ENCODE measurements at places on chromosomes 6 and 20.

DNA sequence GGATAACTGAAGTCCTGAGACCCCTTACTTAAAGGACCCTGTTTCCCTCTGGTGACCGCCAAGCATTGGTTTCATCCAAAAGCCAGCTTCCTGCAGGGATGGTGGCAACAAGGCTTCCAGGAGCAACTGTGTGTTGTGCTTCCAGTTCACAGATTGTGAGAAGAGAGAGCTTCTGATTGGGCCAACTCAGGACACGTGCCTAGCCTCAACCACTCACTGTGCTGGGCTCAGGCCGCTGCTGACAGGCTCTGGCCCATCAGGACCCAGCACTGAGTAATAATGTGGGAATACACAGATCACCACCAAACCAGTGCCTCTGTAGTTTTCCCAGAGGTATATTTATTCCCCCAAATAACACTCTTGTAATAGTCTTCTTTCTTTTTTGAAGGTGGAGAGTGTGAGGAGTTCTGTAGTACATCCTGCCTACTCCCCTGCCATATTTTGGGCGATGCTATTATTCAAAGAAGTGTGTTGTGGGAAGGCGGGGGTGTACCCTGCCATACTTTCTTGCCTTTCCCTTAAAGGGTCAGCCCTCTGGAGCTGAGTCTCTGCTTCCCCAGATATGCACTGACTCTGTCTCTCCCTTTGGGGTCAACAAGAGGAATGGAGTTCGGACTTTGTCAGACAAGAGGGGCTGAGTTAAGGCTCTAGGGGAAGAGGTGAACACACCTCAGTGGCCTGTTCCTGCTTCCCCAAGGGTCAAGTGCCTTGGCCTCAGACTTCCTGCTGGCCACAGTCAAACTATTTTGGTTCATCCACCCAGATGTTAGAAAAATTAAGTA, 23.2 kb downstream of the PPP1R16B start:
- DNase-seq, result no peak

GRCh38 chr6:136890986-136891385, 31.1 kb upstream of the SLC35D3 start:
- DNase-seq, result no peak

DNA sequence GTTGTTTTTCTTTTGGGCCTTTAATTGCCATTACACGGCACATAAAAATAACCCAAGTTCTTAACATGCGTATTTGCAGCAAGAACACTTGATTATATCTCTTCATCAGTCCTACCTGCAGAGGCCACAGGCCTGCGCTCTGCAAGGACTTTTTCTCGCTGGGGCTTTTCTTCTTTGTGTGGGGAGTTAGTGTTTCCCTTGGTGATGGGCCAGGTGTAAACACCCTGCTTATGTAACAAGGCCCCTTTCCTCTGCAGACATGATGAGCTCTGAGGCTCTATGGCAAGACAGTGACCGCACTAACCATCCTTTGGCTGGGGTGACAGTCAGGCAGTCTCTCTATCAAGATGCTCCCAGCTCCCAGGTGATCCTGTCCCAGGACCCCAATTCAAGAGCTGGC, 97.8 kb upstream of the PCSK2 start:
- DNase-seq, result no peak

DNA sequence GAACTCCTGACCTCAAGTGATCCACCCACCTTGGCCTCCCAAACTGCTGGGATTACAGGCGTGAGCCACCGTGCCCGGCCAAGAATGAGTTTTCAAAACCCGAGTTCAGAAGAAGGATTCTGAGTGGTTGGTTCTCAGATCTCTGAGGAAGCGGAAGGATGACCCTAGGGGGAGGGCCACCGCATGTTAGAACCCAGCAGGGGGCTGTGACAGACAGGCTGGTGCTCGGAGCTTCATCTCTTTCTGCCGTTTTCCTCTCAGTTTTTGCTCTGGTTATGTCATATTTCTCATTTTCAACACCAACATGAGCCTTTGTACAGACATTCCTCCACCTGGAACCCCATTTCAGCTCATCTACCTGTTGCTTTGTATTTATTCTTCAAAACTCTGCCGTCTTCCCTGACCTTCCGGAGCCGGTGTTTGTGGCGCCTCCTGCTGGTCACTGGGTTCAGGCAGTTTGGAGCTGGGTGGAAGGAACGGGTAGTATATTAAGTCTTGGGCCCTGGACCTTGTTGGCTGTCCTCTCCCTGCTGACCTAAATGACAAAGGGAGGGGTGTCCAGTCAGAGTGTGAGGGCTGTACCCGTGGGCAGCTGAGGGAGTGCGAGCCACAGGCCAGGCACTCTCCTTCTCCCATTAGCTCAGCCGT, at the start of gene DEFB123:
Gene DEFB123, plus strand, starts transcription at position 621 of the 648 bp plus-strand sequence. CDS start 67 bp downstream, outside the sequence.
- peak; percentile 41 for DNase-seq

GRCh38 chr20:15882553-15882952, 690.7 kb downstream of the KIF16B start:
- no peak for DNase-seq

DNA sequence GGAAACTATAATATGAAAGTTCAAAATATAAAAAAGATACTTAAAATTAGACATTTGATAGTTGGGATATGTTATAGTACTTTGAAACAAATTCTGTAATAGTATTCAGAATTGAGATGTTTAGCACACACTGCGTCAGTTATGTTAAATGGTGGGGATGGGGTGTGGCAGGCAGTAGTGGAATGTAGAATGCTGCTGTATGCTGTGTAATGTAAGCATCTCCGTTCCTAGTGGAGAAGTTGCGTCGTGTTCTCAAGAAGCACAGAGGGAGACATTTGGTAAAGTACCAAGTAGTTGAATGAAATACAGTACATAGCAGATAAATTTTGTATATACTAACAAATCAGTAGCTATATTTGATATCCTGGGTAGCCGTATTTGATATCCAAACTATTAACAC, 192.4 kb downstream of the ZFAND3 start:
- no peak for DNase-seq

DNA sequence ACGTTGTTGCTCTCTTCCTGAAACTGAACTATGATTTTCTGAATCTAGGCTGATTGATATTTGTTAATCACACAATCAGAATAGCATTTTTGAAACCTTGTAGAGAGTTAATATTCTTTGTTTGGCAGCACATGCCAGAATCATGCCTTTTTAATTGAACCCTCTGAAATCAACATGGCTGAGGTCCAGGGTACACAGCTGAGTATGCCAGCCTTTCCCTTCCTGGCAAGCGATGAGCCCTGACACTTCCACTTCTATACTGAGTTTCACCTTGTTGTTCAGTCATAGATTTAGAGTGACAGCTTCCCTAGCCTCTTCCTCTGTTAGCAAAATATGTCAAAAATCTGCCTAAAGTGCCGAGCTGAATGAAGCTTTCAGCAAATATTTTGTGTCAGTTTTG, 6.8 kb downstream of the HDDC2 start:
- DNase-seq, result no peak

DNA sequence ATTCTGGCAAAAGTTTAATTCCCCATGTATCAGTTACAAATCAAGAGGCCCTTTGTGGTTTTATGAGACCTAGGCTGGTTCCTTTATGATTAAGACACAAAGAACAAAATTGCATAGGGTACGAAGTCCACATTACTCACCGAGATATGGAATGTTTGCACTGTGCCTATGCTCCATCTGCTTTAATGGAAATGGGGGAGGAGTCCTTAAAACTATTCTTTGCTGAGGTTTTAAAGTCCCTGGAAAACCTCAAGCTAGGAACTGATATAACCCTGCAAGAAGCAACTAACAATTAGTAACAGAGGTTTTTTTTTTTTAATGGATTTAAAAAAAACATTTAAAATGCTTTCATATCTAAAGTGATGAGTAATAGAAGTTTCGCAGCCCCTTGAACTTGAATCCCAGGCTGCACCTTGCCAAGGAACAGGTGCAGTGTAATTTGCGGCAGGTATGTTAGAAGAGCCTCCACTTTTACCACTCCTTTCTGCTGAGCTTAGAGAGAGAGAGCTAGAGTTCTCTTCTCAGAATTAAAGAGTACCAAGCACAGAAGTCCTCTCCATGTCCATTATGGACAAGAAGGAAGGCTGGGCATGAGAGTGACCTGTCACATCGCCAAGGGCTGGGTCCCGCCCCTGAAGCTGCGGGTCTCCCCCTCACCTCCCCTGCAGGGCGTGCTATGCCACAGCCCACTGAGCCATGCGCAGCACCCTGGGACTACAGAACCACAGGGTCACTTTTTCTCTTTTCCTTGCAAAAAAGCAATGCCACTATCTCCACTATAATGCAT, 2.3 kb downstream of the SERPINB1 start:
- no peak for DNase-seq

- no peak for DNase-seq
Observed at GRCh38 chr20:37503256-37503927, 17.7 kb upstream of the NNAT start.

GRCh38 chr6:154986787-154987235, 8.3 kb upstream of the TIAM2 start:
- no peak for DNase-seq

DNA sequence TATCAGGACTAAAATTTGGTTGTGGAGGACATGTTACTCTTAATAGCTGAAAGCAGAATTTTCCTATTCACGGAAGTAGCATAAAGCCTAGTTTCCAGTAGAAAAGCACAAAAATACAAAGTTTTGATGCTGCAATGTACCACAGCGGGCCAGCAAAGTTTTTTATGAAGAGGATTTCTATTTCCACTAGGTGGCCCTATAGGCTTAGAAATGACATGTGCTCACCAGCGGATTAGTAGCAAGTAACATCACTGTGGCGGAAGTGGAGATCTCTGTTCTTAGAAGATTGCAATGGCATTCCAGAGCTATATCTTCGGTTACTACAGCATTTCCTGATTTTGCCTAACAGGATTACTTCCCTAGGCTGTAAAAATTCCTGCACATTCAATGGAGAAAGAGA, 1219.0 kb upstream of the EYS start:
- no peak for DNase-seq

DNA sequence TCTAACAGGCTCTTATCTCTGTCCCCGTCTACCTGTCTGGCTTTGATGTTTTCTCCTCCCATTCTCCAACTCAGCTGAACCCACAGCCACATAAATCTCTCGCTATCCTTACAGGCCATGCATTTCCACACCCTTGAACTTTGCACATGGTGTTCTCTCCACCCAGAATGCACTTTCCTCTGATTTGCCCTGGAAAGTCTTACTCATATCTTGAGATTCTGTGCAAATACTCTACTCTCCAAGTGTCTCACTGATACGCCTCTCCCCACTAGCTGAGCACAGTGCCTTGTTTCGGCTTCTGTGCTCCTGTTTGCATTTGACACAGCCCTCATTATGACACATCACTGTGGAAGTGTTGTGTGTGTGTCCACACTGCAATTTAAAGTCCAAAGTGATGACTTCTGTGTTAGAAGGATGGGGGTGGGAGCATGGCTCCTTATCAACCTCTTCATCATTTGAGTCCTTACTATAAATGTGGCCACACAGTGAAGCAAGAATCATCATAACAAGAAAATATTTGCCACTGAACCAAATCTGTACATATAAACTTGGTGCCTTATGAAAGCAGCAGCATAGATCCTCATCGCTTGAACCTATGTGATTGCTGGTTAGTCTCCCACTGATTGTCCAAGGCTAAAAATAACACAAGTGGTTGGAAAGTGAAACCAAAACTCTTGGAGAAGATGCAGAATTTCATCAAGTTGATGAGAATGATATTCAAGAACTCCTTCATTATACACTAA, 5.5 kb upstream of the PRELID3B start:
- peak; percentile 37 for DNase-seq
